ENCODE measurements at places on chromosomes 3 and 15.

DNA sequence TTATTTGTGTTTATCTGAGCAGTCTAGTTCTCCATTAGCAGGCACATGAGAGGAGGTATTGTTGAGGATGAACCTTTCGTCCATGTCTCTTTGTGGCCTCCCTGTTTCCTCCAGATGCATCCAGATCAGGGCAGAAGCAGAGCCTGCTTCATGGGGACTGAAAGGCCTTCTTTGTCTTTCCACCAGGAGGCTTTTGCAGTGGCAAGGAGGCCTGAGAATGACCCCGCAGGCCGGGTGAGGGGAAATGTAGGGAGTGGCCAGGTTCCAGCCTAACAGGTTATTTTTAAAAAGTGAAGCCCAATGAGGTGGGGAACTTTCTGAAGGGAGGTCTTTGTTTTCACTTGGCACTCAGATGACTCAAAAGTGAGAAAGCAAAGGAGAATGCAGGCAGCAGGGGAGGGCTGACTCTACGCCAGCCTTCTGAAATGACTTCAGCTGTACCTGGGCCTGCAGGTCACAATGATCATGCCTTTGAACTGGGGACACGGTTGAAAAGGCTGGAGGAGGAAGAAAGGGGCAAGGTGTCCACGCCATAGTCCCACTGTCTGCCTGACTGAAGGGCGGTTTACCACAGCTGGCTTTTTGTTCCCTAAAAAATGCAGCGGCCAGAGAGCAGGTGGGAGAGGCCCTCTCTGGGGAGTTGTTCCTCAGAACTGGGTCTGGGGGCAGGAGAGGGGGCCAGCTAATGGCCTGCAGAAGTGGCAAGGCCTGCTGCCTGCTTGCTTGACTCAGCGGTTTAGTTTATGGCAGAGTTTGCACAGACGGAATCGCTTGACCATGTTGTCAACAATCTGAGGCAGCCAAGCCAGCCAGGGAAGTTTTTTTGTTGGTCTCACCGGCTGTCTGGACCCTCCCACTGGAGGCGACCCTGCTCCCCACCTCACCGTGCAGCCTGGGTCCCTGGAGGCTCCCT is 28.7 kb downstream of the CMTM7 start:
- no peaks in the 10 kb centered on the region for H3K27me3 ChIP-seq
- no peaks in the 10 kb centered on the region for H3K4me1 ChIP-seq
- no peaks in the 10 kb centered on the region for H3K36me3 ChIP-seq
- H3K4me3 ChIP-seq, result no peak overlapping the region

- no peaks in the 10 kb centered on the region for H3K4me1 ChIP-seq
- H3K27ac ChIP-seq, result no peak overlapping the region
- H3K36me3 ChIP-seq, result no peaks in the 10 kb centered on the region
- H3K4me3 ChIP-seq, result no peak overlapping the region
- no peak for DNase-seq
- H3K27me3 ChIP-seq, result no peaks in the 10 kb centered on the region
Observed at GRCh38 chr3:160635213-160635612, 41.7 kb upstream of the ARL14 start.

GRCh38 chr3:195081242-195081963 is 189.6 kb downstream of the XXYLT1 start:
- DNase-seq, result no peak
- H3K4me1 ChIP-seq, result no peaks in the 10 kb centered on the region
- no peaks in the 10 kb centered on the region for H3K36me3 ChIP-seq
- H3K4me3 ChIP-seq, result no peak overlapping the region
- no peak overlapping the region for H3K27ac ChIP-seq

- H3K4me1 ChIP-seq, result peaks cover 1% of the 10 kb centered on the region
- DNase-seq, result no peak
- no peak overlapping the region for H3K27ac ChIP-seq
- H3K4me3 ChIP-seq, result no peak overlapping the region
Observed at GRCh38 chr3:125189378-125190165, 23.0 kb downstream of the SLC12A8 start.

DNA sequence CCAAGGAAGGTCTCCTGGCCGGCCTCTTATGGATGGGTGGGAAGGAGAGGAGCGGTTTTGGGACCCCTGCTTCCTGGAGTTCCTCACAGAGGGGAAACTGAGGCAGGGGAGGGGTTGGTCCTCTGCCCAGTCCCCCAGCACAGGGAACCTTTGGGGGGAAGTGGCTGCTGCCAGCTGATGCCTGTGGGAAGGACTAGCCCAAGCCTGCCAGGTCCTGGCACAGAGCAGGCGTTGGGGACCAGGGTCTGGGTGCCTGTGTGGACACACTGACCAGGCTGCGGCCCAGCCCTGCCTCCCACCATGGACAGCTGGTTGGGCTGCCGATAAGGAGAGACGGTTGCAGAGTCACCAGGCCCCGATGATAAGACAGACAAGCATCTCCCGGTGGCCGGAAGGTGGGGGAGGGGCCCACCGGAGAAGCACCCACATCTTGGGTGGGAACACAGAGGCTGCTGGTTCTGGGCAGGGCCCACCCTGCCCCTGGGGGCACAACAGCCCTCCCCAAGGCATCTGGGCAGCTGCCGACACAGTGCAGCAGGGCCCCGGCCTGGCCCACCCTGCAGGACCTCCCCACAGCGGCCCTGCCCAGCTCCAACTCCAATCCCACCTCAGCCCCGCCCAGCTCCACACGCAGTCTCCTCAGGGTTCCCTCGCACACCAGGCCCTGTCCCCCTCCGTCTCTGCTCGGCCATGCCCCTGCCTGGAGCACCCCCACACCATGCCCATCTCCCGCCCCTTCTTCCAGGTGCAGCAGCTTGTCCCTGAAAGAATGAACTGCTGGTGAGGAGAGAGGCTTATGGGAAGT is 50.7 kb downstream of the DNAJB8 start:
- DNase-seq, result no peak
- H3K4me3 ChIP-seq, result no peak overlapping the region
- H3K4me1 ChIP-seq, result peaks cover 8% of the 10 kb centered on the region
- H3K27me3 ChIP-seq, result no peaks in the 10 kb centered on the region
- no peaks in the 10 kb centered on the region for H3K36me3 ChIP-seq

DNA sequence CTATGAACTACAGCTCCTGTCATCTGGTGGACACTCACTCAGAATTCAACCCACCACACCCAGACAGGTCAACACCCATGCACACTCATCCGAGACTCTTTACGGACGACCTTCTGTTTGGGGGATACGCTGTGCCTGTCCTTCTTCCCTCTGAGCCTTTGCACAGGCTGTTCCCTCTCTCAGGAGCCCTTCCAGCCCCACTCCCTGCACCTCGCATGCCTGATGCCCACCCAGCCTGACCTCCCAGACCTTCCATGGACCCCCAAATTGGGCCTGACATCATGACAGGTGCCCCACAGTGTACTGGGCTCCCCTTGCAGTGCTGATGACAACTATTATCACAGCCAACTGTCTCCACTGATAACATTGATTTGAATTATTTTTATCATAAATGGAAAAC is 135.8 kb downstream of the NSMCE3 start:
- no peak overlapping the region for H3K27ac ChIP-seq
- no peaks in the 10 kb centered on the region for H3K36me3 ChIP-seq
- no peaks in the 10 kb centered on the region for H3K27me3 ChIP-seq
- H3K4me1 ChIP-seq, result no peaks in the 10 kb centered on the region
- DNase-seq, result no peak

DNA sequence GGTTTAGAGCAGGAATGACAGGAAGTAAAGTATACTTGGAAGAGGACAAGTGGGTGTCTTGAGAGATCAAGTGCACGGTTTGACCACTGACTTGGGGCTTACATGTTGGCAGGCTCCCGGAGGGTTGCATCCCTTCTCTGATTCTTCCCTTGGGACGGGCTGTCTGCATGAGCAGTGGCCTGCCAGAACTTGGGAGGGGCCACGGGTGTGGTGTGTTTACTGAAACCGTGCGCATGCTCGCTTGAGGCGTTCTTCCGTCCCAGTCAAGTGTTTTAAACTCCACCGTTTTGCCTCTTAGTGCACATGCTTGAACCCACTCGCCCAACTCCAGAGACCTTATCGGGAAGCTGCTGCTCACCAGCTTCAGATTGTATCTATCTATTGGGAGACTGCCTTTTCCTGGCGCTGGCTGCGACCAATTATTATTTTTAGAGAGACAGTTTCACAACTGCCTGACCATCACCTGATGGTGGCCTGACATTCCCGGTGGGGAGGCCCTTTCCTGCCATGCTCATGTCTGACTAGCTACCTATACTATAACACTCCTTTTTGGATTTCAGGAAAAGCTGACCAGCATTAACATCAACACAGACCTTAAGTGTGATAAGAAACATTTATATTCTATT is 14.9 kb upstream of the C3orf22 start:
- no peaks in the 10 kb centered on the region for H3K4me1 ChIP-seq
- no peaks in the 10 kb centered on the region for H3K36me3 ChIP-seq
- no peak overlapping the region for H3K4me3 ChIP-seq
- no peak for DNase-seq
- H3K27ac ChIP-seq, result no peak overlapping the region

- no peak for DNase-seq
- H3K36me3 ChIP-seq, result no peaks in the 10 kb centered on the region
- H3K27ac ChIP-seq, result no peak overlapping the region
- H3K27me3 ChIP-seq, result no peaks in the 10 kb centered on the region
- H3K4me1 ChIP-seq, result peaks cover 2% of the 10 kb centered on the region
Observed at GRCh38 chr3:123818324-123818920, 65.7 kb downstream of the MYLK start.

GRCh38 chr15:26970712-26971210 is at the start of gene GABRG3:
Gene GABRG3 (plus strand): TSS chr15:26971181.
- peaks cover 36% of the 10 kb centered on the region for H3K27me3 ChIP-seq
- peak within 1 kb of the TSS; percentile 64 for H3K4me3 ChIP-seq
- no peak within 1 kb of the TSS for H3K27ac ChIP-seq
- no peaks in the 10 kb centered on the region for H3K4me1 ChIP-seq

DNA sequence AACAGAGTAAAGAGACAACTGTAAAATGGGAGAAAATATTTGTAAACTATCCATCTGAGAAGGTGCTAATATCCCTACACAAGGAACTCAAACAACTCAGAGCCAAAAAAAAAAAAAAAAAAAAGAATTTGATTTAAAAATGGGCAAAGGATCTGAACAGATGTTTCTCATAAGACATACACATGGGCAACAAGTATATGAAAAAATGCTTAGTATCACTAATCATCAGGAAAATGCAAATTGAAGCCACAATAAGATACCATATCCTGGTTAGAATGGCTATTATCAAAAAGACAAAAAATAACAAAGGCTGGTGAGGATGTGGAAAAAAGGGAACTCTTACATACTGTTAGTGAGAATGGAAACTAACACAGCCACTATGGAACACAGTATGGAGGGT is 36.2 kb downstream of the TXNRD3 start:
- no peaks in the 10 kb centered on the region for H3K27me3 ChIP-seq
- H3K4me3 ChIP-seq, result no peak overlapping the region
- H3K27ac ChIP-seq, result no peak overlapping the region
- H3K4me1 ChIP-seq, result no peaks in the 10 kb centered on the region

DNA sequence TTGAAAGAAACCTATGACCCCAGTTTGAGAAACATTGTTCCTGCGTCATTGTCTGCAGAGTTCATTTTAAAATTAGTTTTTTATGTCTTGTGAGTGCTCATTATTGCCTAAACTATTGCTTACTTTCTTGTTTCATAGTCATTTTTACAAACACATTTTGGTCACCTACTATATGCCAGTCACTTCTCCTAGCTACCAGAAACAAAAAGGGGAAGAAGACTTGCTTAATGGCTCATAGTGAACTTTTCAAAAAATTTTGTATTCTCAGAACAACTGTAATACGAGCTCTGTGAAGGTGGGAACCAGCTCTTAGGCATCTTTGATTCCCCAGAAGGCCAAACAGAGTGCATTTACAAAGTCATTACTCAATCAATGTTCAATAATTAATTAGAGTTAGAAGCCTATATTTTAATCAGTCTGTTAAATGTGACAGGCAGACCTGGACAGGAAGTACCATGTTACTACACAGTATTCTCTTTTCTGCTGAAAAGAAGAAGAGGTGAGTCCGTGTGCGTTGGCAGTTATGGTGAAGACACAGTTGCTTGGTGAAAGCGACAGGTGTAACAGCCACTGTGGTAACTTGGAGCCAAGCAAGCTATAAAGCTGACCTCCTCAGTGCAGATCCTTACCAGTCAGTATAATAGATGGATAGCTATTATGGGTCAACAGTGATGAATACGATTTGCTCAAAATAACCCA is 46.6 kb downstream of the DPPA2 start:
- no peaks in the 10 kb centered on the region for H3K4me1 ChIP-seq
- no peak overlapping the region for H3K4me3 ChIP-seq
- H3K36me3 ChIP-seq, result no peaks in the 10 kb centered on the region
- H3K27me3 ChIP-seq, result no peaks in the 10 kb centered on the region

- no peaks in the 10 kb centered on the region for H3K27me3 ChIP-seq
- no peak overlapping the region for H3K27ac ChIP-seq
- no peak overlapping the region for H3K4me3 ChIP-seq
- no peak for DNase-seq
Observed at GRCh38 chr15:81056304-81056703, 55.6 kb downstream of the TLNRD1 start.

- H3K36me3 ChIP-seq, result no peaks in the 10 kb centered on the region
- DNase-seq, result no peak
- no peaks in the 10 kb centered on the region for H3K27me3 ChIP-seq
- H3K27ac ChIP-seq, result no peak overlapping the region
- no peak overlapping the region for H3K4me3 ChIP-seq
Observed at GRCh38 chr3:26639339-26639738, 16.8 kb downstream of the LRRC3B start.

GRCh38 chr3:89606151-89606550 is 498.7 kb downstream of the EPHA3 start:
- no peaks in the 10 kb centered on the region for H3K4me1 ChIP-seq
- H3K27me3 ChIP-seq, result no peaks in the 10 kb centered on the region
- no peak overlapping the region for H3K27ac ChIP-seq
- DNase-seq, result no peak

- DNase-seq, result no peak
- no peak overlapping the region for H3K4me3 ChIP-seq
- H3K4me1 ChIP-seq, result no peaks in the 10 kb centered on the region
- no peak overlapping the region for H3K27ac ChIP-seq
- H3K27me3 ChIP-seq, result no peaks in the 10 kb centered on the region
Observed at GRCh38 chr15:37289109-37289765, 188.9 kb upstream of the MEIS2 start.

- no peak for DNase-seq
- no peaks in the 10 kb centered on the region for H3K36me3 ChIP-seq
- H3K4me3 ChIP-seq, result no peak overlapping the region
- H3K27ac ChIP-seq, result no peak overlapping the region
Observed at GRCh38 chr3:77329116-77329515, 289.2 kb downstream of the ROBO2 start.

DNA sequence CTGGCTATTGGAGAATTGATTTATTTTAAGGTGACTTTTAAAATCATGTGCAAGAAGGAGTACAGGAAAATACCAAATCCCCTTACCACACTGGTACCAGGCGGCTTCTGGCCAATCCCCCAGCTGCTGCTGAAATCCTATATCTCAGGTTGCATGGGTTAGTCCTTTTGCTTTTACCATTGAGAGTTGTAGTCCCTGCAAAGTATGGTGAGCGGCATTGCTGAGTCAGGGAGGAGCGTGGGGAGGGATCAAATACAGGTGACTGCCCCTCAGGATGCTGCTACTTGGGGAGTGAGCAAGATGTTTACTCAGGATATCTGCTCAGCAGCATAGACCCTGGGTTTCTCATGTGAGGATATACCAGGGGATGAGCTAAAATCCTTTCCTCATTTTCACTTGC is 131.9 kb upstream of the STAC start:
- H3K4me1 ChIP-seq, result 0 out of 2 replicates have a peak, but pooled peaks cover 2% of the 10 kb centered on the region
- H3K27me3 ChIP-seq, result no peaks in the 10 kb centered on the region
- H3K36me3 ChIP-seq, result no peaks in the 10 kb centered on the region
- no peak overlapping the region for H3K4me3 ChIP-seq

All from iPS DF 6.9 (cell line).